ENCODE measurements at places on chromosomes 7 and 10.

GRCh38 chr7:116259871-116260440 lies 49.6 kb downstream of the TES start:
- no peak for DNase-seq

GRCh38 chr7:7176406-7177043 lies 5.8 kb upstream of the C1GALT1 start:
- peak; percentile 27 for DNase-seq

DNA sequence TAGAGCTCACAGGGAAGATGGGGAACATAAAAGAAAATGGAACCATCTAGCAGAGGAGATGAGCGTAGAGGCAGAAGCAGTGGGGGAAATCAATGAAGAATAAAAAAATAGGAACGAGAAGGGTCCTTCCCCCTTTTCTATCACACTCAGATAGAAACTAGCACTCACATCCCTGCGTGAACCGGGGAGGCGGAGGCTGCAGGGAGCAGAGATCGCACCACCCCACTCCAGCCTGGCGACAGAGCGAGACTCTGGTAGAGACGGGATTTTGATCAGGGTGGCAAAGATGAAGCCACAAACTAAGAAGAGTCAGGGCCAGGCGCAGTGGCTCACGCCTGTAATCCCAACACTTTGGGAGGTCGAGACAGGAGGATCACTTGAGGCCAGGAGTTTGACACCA lies 64.7 kb upstream of the ECHDC3 start:
- no peak for DNase-seq

DNA sequence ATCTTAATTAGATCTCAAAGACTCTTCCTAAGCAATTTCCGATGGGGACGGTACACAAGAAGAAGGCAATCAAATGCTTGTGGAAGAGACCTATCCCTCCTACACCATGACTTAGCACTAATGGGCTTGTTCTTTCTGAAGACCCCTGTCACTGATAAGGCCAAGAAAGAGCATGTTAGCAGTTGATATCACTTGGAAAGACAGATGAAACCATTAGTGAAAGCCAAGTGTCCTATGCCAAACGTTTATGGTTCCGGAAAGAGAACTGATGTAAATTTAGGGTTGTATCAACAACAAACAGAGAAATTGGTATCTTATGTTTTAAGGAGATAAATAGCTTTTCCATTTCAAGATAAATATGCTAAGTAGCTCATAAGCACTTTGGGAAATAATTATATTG lies 6.5 kb downstream of the UROS start:
- no peak for DNase-seq

DNA sequence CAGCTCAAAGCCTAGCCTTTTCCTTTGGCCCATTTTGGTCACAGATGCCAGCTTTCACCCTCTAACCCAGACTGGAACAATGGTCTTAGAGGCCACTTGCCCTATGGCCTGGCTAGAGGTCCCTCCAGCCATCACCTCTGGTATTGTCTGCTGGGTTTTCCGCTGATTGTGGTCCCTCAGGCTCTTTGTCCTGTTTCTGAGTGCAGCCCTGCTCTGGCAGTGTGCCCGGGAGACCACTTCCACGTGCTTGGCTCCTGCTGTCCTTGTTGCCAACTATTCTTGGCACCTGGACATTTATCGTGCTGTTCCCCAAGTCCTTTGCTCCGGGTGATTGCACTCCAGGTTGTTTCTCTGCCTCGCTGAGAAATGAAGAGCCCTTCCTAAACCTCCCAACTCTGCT lies 53.3 kb upstream of the FAM180A start:
- DNase-seq, result no peak

- DNase-seq, result peak; percentile 62
Measured at GRCh38 chr7:47535035-47535703, 46.7 kb downstream of the TNS3 start.

DNA sequence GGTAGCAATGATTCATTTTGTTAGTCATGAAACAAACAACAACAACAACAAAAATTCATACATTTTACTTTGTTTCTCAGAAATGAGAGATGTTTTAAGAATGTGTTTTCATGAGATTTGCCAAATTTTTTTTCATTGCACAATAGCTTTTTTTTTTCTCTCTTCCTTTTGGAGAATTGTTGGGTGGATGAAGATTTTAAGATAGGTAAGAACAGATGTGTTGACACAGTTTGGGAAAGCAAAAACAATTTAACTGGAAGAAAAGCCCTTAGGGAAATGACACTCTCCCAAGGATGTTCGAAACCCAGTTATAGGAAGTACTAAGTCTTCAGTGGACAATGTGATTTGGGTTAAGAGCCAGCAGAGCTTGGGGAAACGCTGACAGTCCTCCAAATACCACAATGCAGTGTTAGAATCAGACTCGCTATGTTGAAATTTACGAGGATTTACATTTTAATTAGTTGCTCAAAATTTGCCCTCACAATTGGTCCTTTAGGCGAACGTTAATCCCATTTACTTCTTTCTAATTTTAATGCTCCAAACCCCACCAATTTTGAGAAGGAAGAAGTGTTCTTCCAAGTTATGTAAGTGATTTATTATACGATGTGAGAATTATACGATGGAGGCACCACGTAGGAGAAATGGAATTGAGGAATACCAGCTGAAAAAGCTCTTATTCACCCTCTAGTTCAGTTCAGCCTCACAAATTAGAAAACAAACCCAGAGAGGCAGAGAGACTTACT lies 61.2 kb downstream of the HHEX start:
- no peak for DNase-seq

DNA sequence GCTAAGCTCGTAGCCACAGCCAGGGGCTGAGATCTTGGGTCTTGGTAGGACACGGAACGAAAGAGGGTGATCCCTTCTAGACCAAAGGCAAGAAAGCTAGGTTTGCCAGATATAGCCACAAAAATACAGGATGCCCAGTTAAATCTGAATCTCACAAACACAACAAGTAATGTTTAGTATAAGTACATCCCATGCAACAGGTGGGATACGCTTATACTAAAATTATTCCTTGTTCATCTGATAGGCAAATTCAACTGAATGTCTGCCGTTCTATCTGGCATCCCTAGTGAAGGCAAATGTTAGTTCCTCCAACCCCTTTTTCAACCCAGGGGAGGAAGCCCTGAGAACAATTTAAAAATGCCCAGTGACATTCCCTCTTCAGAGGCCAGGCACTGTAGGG lies 131.1 kb upstream of the MGMT start:
- DNase-seq, result no peak

- no peak for DNase-seq
Measured at GRCh38 chr7:42156291-42156865, 80.6 kb downstream of the GLI3 start.

DNA sequence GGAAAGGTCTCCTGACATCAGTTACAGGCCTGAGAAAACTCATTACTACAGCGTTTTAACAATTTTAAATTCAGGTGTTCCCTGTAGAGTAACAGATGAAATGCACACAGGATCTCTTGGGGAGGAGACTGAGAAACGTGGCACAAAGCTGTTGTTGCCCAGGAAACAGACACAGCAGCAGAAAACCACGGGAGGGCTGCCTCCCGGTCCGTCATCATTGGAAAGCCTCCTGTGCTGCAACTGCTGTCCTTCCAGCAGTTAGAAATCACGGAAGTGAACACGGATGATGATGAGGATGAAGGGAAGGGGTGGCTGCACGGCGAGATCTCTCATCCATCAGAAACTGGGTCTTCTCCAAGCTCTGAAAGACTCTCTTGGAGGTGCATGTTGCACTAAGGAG lies 94.6 kb upstream of the RNF32 start:
- peak; percentile 34 for DNase-seq

DNA sequence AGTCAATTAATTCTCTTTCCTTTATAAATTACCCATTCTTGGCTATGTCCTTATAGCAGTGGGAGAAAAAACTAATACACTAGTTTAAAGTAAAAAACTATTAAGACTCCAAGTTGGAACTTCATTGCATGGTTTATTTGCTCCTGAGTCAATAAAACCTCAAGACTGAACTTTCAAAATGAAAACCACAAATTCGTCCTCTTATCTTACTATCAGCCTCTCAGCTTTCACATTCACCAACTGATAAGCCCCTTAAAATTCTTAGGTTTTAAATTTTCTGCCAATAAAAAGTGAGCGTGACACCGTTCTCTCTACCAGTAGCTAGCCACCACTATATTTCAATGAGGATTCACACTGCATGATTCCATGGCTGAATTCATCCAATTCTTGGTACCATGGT lies 346.4 kb upstream of the NPSR1 start:
- no peak for DNase-seq

- no peak for DNase-seq
Measured at GRCh38 chr7:135716677-135717238, 11.2 kb downstream of the SLC13A4 start.

GRCh38 chr7:130491841-130492522 lies at the start of gene MEST:
Gene MEST, plus strand, starts transcription at chr7:130492085. Its CDS starts 229 bp downstream, at chr7:130492314.
- DNase-seq, result peak; percentile 73

- no peak for DNase-seq
Measured at GRCh38 chr10:124535731-124536495, 74.3 kb downstream of the LHPP start.

GRCh38 chr10:121503587-121504051 lies 94.6 kb downstream of the FGFR2 start:
- DNase-seq, result no peak

- no peak for DNase-seq
Measured at GRCh38 chr10:5354068-5354467, 10.7 kb upstream of the UCN3 start.
